ENCODE measurements at places on chromosomes 3 and 15.

- no peak for ATAC-seq
These were observed 148.0 kb upstream of the NR2E3 start for GRCh38 chr15:71662306-71662705.

DNA sequence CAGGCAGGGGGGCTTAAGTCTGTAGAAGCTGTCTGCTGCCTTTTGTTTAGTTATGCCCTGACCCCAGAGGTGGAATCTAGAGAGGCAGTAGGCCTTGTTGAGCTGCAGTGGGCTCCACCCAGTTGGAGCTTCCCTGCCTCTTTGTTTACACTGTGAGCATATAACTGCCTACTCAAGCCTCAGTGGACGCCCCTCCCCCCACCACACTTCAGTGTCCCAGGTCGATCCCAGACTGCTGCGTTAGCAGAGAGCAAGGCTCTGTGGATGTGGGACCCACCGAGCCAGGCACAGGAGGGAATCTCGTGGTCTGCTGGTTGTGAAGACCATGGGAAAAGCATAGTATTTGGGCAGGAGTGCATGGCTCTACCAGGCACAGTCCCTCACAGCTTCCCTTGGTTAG, 446.8 kb upstream of the RARB start:
- ATAC-seq = no peak

DNA sequence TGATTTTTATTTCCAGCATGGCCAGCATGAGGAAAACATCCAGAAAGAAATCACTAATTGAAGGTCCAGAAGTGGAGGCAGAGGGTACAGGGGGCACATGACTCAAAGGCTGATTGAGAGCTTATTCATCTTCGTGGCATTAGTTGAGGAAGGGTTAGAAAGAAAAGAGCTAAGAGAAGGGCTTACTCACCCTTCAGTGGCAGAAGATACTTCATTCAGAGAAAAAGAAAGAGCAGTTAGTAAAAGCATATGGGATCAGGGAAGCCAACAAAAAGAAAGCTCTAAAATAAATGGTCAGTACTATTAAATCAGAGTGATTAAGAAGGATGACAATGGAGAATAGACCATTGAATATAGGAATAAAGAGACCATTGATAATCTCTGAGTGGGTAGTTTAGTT, 25.2 kb downstream of the GAP43 start:
- no peak for ATAC-seq

DNA sequence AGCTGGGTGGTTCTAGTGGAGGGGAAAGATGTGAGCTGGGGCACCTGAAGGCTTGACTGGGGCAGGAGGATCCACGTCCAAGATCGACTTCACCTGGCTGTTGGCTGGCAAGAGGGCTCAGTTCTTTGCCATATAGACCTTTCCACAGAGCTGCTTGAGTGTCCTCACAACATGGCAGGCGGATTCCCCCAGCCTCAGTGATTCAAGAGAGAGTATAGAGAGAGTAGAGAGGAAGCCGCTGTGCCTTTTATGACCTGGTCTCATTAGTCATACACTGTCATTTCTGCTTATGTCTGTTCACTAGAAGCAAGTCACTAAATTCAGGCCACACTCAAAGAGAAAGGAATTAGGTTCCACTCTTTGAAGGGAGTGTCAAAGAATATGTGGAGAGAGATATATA, 101.6 kb downstream of the APBA2 start:
- peak; percentile 61 for ATAC-seq

DNA sequence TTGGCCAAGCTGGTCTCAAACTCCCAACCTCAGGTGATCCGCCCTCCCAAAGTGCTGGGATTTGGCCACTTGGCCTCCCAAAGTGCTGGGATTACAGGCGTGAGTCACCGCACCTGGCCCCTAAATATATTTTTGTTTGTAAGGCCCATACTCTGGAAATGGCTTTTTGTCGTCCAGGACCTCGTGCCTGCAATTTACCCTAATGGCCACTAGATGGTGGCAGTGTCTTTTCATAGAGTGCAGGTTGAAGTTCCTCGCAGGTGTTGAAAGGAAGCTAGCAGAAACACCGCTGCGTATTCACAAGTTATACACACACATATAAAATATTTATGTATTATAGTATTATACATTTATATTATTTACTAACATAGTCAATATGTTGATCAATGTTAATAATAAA, 97.2 kb downstream of the LRTM1 start:
- ATAC-seq = no peak

DNA sequence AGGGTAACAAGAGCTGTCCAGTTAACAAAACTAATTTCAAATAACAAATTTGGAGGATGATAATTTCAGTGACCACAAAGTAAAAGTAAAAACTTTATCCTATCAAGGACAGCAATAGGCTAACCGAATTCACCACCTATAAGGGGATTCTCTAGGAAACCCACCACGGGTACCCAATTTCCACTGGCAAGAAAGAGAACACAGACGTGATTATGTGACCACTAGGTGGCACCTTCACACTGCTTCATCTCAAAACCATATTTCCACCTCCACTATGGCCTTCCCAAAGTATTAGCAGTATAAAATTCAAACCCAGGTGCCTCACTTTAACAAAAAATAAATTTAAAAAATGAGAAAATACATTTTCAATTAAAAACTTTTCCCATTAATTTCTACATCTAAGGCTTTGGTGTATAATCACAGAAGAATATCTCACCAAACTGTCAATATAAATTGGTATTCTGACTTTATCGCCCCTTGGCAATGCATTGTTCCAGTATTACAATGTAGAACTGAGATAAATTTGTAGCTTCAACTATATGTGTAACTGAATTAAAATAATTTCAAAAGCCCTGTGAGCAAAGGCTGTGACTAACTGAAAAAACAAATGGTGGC, 96.5 kb downstream of the FSIP1 start:
- ATAC-seq = no peak

- no peak for ATAC-seq
These were observed 113.6 kb upstream of the CACNA2D3 start for GRCh38 chr3:54008744-54009143.

GRCh38 chr3:16373341-16373946, 108.4 kb downstream of the OXNAD1 start:
- no peak for ATAC-seq

- no peak for ATAC-seq
These were observed 17.2 kb downstream of the ARRDC4 start for GRCh38 chr15:97977734-97978133.

- no peak for ATAC-seq
These were observed 54.8 kb downstream of the ZBTB38 start for GRCh38 chr3:141422961-141423582.

DNA sequence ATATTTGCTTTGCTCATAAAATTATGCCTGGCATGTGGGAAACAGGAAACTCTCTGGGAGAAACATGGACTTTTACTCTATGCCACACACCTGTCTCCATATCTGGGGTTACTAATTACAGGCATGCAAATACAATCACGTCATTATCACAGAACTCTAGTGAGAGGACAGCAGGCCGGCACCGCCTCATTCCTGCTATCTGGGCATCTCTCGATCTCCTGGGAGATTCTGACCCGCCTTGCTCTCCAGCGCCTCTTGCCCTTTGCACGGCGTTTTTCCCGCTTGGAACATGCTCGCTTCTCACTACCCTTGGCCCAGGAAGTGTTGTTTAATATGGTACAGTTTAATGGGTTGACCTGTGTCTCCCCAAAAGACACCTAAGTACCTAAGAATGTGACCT, 45.4 kb upstream of the PARL start:
- no peak for ATAC-seq

DNA sequence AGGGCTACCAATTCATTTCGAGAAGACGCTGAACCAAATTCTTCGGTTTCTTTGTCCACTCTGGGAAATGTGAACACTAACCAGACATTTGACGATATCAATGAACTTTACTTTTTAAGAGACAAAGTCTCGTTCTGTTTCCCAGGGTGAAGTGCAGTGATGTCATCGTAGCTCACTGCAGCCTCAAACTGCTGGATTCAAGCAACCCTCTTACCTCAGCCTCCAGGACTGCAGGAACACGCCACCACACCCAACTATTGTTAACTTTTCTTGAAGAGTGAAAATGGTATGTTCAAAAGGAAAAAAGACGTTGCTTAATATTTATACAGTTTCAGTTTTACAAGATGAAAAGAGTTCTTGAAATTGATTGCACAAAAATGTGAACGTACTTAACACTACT, 30.6 kb downstream of the MB21D2 start:
- peak; percentile 39 for ATAC-seq

DNA sequence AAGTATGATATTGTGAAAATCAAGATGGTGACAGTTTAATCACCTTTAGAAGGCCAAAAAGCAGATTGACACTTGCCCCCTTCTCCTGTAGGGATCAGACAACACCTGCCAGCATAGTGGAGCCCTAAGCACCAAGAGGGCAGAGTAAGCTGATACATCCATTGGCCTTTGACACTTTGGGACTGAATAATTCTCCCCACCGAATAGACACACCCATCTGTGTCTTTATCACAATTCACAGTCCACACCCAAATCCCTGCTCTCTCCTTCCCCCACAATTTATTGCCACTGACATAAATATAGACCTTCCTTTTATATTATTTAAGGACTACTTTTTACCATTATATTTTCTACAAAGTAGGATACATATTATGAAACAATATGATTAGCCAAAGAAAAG, 3.1 kb upstream of the WDR49 start:
- ATAC-seq = no peak

DNA sequence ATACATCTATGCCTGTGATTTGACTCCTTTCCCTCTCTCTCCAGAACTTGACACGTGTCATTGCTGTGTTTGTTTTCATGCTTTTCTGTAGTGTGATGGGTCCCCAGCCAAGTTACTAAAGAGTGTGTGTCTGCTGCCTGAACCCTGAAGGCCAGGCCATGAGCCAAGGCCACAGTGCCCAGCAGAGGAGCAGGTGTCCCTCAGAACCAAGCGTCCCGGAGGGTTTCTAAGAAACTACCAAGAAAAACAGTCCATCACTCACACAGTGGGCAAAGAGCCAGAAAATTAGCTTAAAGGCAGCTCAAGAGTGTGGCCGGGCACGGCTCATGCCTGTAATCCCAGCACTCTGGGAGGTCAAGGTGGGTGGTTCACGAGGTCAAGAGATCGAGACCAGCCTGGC, 35.2 kb downstream of the FBXO45 start:
- ATAC-seq = no peak

DNA sequence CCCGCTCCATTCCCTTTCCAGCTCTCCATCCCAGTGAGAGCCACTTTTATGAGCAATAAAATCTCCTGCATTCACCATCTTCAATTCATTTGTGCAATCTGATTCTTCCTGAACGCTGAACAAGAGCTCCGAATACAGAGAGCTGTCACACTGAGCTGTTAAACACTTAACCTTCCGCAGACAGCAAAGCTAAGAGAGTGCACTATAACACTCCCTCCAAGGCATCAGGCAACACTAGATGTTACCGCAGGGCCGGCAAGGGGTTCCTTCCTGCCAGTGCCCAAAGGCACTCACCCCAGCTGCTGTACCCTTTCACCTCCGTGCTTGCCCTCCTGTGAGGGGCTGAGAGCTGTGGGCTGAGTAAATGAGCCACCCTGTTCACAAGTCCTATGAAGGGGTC, 85.6 kb downstream of the BCHE start:
- ATAC-seq = no peak

DNA sequence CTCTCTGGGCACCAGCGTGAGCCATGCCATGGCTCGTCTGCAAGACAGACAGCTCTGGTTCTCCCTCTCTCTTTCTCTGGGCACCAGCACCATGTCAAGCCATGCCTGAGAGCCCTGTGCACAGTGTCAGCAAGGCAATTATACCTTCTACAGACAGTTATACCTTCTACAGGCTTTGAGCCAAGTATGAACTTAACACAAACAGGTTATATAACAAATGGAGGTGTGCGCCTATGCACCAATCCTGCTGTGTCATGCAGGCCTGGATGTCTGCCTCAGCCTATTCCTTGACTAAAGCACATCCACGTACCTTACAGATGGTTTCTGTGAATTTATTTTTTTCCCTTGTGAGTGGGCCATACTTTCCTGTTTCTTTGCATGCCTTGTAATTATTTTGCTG, 5.9 kb upstream of the FBXL2 start:
- no peak for ATAC-seq

- ATAC-seq = no peak
These were observed 165.5 kb upstream of the TGFBR2 start for GRCh38 chr3:30440880-30441279.
